ENCODE measurements at places on chromosomes 4 and X. TPM values are rescaled to one million over a fixed set of nuclear protein-coding genes. Genes with fewer than 3 reads are reported as not detected.

DNA sequence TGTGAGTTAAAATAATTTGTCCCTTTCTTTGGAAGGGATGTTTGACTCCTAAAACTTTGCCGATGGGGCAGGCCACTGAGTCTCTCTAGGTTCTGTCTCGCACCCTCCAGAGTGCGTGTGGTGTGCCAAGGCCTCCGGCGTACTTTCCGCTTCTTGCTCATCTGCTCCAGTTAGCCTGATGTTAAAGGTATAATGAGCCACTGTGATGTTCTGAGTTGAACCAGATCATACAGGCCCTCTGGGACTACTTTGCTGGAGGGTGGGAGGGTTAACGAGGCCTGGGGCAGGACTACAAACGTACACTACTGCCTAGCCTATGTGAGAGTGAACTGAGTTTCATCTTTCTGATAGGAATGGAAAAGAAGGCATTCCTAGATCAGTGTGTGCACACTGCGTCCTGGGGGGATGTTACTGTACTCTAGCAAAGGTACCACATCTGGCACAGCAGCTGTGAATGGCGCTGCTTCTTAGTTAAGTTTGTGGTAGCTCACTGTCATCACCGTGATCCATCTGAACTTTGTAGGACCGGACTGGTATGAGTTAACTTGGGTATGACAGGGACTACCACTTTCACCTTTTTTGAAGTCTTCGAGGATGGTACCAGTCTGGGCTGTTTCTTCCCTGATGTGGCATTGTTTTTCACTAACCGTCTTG is 60.2 kb downstream of the RGS12 start:
- no peak overlapping the region for H3K27ac ChIP-seq
- peaks cover 14% of the 10 kb centered on the region for H3K27me3 ChIP-seq
- no peaks in the 10 kb centered on the region for H3K4me1 ChIP-seq

- H3K4me3 ChIP-seq: no peak overlapping the region
- no peak for DNase-seq
- no peaks in the 10 kb centered on the region for H3K4me1 ChIP-seq
- H3K36me3 ChIP-seq: no peaks in the 10 kb centered on the region
- no peaks in the 10 kb centered on the region for H3K27me3 ChIP-seq
Measured at GRCh38 chr4:156939801-156940200, 31.8 kb downstream of the PDGFC start.

DNA sequence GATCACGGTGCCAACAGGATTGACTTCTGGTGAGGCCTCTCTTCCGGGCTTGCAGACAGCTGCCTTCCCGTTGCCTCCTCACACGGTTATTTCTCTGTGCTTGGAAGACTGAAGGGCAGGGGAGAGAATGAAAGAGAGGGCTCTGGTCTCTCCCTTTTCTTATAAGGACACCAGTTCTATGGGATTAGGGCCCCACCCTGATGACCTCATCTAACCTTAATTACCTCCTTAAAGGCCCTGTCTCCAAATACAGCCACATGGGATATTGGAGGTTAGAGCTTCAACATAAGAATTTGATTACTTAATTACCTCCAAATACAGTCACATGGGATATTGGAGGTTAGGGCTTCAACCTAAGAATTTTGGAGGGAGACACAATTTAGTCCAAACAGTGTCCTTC is 46.5 kb downstream of the EVC start:
- H3K27me3 ChIP-seq: no peaks in the 10 kb centered on the region
- no peak overlapping the region for H3K4me3 ChIP-seq
- H3K4me1 ChIP-seq: no peaks in the 10 kb centered on the region
- DNase-seq: no peak
- H3K36me3 ChIP-seq: no peaks in the 10 kb centered on the region

- H3K4me1 ChIP-seq: no peaks in the 10 kb centered on the region
- no peak overlapping the region for H3K4me3 ChIP-seq
- DNase-seq: no peak
- H3K27me3 ChIP-seq: peaks cover 9% of the 10 kb centered on the region
- peak overlapping the region; percentile 13 for H3K27ac ChIP-seq
- H3K36me3 ChIP-seq: no peaks in the 10 kb centered on the region
Measured at GRCh38 chr4:151960449-151961230, 199.8 kb upstream of the GATB start.

- DNase-seq: no peak
- H3K27ac ChIP-seq: no peak overlapping the region
- no peaks in the 10 kb centered on the region for H3K27me3 ChIP-seq
Measured at GRCh38 chr4:64940698-64941097, 531.4 kb upstream of the TECRL start.

KIF4A gene
- 28.8 TPM for total RNA-seq

NDUFB11 gene
- 71.7 TPM for total RNA-seq

RHOXF2B gene
- total RNA-seq: not detected
